ENCODE measurements at places on chromosomes 13 and 19.

- DNase-seq, result no peak
Measured at GRCh38 chr19:10968527-10969135, 7.8 kb downstream of the SMARCA4 start.

- DNase-seq, result no peak
Measured at GRCh38 chr13:40485611-40486517, 180.6 kb downstream of the FOXO1 start.

GRCh38 chr13:60925686-60926085 lies 490.0 kb downstream of the PCDH20 start:
- no peak for DNase-seq

GRCh38 chr13:76745261-76746200 lies 140.7 kb downstream of the KCTD12 start:
- DNase-seq, result no peak

- no peak for DNase-seq
Measured at GRCh38 chr13:28355822-28356371, 139.0 kb downstream of the FLT1 start.

- DNase-seq, result no peak
Measured at GRCh38 chr19:38736413-38737280, 7.6 kb downstream of the CAPN12 start.

DNA sequence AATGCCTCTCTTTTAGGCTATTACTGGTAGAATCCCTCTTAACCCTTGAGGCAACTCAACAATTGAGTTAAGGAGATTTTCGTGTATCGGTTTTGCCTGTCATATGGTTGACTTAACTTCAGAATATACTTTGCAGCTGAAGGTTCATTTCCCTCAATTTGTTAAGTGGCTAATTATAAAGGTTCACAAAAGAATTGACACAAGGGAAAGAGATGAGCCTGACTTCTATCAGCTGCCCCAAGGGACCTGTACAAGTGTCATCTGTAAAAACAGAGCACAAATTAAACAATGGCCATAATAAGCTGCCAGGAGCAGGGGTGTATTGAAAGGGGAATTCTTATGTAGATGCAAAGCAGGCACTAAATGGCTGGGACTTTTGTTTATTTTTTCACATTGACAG lies 334.8 kb upstream of the OBI1 start:
- DNase-seq, result no peak

GRCh38 chr19:18292810-18293641 lies 11.6 kb upstream of the JUND start:
- DNase-seq, result peak; percentile 53

DNA sequence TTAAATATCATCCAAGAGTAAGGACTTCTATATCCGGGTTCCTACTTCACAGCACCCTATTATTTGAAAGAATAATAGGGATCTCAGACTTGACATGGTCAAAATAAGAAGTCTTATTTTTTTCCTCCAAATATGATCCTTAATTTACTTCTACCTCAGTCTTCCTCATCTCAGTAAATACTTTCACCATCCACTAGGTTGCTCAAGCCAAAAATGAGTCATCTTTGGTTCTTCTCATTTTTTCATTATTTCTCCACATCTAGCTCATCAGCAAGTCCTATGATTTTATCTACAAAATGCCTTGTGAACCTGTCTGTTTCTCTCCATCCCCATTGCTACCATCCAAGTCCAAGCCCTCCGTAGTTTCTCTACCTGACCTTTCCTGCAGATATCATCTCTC lies 121.9 kb upstream of the GJB6 start:
- DNase-seq, result peak; percentile 31

GRCh38 chr19:17834350-17835181 lies 13.2 kb downstream of the JAK3 start:
- no peak for DNase-seq

GRCh38 chr19:19094513-19094912 lies 30.7 kb downstream of the SLC25A42 start:
- no peak for DNase-seq

GRCh38 chr13:97280478-97280877 lies 58.3 kb downstream of the MBNL2 start:
- peak; percentile 41 for DNase-seq

GRCh38 chr19:17409990-17410389 lies 4.6 kb upstream of the BST2 start:
- no peak for DNase-seq

- no peak for DNase-seq
Measured at GRCh38 chr19:11450570-11451326, 15.3 kb downstream of the PRKCSH start.

DNA sequence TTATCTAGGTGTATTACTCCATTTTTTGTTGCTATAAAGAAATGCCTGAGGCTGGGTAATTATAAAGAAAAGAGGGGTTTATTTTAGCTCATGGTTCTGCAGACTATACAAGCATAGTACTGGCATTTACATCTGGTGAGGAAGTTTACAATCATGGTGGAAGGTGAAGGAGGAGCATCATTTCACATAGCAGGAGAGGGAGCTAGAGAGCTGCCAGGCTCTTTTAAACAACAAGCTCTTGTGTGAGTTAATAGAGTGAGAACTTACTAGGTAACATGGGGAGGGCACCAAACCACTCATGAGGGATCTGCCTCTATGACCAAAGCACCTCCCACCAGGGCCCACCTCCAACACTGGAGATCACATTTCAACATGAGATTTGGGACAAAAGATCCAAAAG lies 221.7 kb upstream of the GPC6 start:
- peak; percentile 58 for DNase-seq

GRCh38 chr19:56071151-56071550 lies 49.9 kb downstream of the ZNF787 start:
- peak; percentile 47 for DNase-seq

DNA sequence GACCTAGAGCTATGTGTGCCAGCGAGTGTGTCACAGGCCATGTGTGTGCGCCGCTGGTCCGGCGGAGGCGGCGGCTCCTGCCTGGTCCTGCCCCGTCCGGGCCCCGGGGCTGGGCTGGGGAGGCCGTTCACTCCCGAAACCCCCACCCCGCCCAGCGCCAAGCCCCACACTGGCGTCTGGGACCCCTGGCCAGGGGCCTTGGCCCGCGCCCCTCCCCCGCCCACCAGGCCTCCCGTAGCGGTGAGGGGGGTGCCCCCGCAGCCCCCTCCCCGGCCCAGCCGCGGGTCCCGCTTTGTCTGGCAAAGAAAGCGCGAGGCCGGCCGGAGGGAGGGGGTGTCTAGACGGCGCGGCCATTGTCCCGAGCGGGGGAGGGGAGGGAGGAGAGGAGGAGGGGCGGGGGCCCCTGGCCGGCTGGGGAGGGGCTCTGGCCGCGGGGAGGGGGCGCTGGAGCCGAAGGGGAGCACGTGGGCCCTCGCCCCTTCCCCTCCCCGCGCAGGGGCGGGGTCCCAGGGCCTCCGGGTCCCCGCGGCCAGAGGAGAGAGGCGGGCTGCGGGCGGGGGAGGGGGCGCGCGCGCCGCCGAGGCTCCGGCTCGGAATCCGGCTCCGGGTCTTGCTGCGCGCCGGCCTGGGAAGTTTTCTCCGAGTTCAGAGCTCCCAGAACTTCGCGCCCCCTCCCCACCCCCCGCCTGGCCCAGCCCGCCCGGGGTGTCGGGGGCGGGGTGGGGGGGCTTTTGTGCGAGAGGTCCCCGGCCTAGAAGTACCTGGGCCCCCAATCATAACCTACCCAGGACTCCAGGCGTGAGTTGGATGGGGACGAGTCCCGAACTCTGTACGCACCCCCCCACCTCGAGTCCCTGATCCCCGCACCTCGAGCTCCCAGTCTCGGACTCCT lies 888 bp downstream of the NOTCH3 start:
- DNase-seq, result no peak

GRCh38 chr13:77386880-77387606 lies 60.1 kb upstream of the MYCBP2 start:
- peak; percentile 15 for DNase-seq

GRCh38 chr13:76225815-76226489 lies 589.8 kb downstream of the LMO7 start:
- peak; percentile 60 for DNase-seq

- no peak for DNase-seq
Measured at GRCh38 chr19:9727644-9728043, 40.9 kb downstream of the ZNF846 start.

DNA sequence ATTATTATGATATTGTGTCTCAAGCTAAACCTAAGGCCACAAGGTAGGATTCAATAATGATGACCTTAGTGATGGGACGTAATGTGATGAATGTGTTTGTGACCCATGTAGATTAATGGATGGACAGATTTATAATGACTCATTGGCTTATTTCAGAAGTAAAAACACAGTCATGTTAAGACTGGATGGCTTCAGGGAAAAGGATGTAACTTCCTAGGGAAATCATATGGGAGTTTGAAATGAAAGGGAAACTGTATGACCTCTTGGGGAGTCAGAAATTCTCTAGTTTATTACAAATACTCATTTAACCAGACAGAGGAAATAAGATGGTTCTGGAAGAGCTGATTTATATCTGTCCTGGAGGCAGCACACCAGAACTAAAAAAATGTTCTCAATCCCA lies 2.9 kb downstream of the EDNRB start:
- DNase-seq, result no peak

- DNase-seq, result no peak
Measured at GRCh38 chr19:11399667-11400066, 15.6 kb upstream of the EPOR start.

DNA sequence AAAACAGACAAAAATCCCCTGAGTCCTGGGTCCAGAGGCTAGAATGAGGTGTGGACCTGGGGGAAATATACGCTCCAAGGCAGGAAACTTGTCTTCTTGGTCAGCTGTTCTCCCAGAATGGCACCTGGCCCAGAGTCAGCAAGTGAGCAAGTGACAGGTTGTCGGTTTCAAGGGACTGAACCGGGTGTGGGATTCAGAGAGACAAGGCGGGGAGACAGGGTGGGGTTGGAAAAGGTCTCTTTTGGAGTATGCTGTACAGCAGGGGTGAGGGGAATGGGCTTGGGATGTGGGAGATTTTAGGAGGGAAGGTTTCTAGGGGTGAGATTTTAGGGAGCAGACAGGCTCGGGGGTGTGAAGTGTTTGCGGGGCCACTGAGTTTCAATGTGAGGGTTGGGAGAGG lies 83.3 kb downstream of the RYR1 start:
- no peak for DNase-seq

GRCh38 chr19:53076984-53077383 lies 26.2 kb downstream of the ZNF160 start:
- DNase-seq, result no peak

DNA sequence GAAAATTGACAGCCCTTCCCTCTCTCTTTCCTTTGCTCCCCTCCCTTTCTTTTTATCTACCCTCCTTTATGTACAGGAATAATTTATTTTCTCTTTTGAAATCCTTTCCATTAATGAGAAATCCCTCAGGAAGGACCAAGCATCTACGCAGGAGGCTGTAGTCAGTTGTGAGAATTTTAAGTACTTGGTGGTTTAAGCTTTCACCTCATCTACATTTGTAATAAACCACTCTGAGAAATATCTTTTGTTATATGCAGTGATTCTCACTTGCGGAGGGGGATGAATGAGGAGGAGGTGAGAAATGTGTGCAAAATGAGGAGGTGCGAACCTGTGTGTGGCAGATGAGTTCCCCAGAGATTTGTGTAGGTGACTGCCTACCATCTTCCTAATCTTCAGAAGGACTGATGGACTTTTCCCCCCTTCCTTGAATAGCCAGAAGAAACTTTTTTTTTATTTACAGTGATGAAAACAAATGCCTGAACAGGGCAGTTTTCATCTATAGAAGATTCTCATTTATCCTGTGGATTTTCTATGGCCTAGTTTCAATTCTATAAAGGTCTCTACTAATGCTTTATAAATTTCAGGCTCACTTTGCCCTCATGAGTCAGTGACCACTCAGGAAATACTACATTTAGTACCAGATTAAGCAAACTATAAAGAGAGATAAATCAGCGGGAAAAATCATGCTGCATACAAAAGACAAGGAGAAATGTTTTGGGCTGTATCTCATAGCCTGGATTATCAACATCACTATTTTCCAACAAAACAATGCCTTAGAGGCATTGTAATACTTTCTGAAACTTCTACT lies 118.3 kb downstream of the LHFPL6 start:
- DNase-seq, result no peak

DNA sequence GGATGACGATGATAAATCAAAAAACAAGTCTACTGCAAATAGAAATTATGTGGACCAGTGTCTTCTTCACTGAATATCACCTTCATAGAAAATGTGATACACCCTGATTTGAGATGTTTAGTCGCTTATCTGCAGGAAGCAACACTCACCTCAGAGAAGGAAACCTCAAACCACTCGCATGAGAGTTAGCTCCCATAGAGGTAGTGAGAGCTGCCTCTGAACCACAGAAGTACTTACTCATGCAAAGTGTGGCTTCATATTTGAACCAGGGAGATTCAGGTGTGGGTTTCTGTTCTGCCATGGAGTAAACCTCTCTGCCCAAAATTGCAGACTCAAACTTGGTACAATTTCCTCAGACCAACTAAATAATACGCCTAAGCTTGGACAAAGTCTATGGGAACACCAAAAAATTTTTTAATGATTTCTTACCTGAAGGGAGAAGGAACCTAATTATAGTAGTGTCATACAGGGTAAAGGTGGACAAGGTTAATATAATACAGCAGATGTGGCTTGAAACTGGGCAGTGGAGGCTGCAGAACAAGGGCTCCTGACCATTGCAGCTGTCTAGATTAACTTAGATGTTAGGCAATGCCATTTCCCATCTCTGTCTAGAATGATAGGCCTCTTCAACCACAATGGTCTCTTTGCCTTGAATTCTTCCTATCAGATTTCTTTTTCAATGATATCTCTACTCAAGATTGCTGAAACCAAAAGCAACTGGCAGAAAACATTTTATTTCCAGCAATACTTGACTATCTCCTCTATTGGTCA lies 29.6 kb upstream of the RCBTB2 start:
- DNase-seq, result no peak

- DNase-seq, result no peak
Measured at GRCh38 chr13:74388626-74389025, 254.4 kb upstream of the KLF12 start.

DNA sequence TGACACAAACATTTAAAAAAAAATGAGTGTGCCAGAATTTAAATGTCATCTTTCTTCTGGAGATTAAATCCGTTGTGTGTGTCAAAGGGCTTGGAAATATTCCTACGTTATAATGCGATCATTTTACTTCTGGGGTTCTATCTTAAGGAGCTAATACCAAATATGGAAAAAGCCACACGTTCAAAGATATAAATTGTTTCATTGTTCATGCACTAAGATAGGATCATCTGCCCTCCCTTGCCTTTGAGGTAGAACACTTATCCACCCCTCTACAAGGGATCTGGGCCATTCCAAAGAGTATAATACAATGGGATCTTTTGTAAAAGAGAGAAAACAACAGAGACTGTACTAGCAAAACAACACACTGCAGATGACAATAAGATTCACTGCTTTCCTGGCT lies 64.9 kb downstream of the ANKRD10 start:
- no peak for DNase-seq
